ENCODE measurements at places on chromosomes 4 and X.

DNA sequence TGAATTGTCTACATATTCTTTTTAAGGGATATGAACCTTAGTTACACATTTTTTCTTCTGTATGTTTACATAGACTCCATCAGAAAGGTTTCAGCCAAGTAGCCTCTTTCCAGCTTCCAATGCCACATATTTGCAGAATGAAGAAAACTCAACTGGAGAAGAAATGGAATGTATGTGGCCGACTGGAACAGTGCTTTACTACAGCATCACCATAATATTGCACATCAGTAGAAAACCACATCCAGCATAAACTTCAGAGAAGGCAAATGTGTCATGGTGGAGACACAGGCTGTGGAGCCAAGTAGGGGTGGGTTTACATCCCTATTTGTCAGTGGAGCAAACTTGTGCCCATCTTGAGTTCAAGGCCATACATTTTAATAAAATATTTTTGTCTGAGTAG is 204.8 kb upstream of the LDB2 start:
- DNase-seq = no peak

GRCh38 chrX:119684916-119685224 is 8.1 kb downstream of the SEPTIN6 start:
- no peak for DNase-seq

GRCh38 chr4:26130173-26130572 is 190.6 kb upstream of the RBPJ start:
- DNase-seq = no peak

DNA sequence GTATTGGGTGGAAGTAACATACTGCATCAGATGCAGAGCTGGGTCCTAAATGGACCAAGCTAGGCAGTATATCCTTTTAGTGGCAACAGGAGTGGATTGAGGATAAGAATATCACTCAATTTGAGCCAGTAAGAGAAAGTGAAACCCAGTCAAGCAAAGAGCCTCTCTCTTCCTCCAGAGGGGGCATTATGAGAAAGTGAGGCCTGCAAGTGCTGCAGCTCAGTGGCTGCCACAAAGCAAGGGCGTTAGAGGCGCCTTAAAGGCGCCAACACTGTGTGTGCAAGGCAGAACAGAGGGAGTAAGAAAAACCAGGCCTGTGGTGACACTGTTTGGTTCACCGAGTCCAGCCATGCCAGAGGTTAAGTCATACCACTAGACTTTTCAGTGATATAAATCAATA is 17.5 kb downstream of the STX18 start:
- DNase-seq = no peak

DNA sequence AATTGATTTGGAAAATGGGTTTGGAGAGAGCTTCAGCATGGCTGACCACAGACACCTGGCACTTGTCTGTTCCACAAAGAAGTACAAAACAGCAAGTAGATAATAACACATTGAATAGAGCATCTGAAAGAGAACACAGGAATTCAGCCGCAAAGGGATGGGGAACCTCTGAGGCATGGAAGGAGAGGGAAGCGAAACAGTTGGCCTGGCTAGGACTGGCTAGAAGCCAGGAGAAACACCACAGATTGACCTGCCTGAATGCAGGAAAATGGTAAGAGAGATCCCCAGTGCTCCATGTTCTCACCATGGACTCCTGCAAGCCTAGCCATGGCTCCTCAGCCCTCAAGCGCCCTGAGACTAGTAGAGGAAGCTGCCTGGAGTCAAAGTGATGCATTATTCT is 169.7 kb upstream of the SH3RF1 start:
- DNase-seq = no peak

DNA sequence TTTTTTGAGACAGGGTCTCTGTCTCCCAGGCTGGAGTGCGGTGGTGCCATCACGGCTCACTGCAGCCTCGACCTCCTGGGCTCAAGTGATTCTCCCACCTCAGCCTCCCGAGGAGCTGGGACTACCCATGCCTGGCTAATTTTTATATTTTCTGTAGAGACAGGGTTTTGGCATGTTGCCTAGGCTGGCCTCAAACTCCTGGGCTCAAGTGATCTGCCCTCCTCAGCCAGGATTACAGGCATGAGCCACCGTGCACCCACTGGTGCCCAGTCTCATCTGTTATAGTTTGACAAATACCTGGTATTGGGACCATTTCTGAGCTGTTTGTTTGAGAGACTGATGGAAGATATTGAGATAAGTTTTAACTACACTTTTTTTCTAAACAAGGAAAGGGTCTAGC is 57.5 kb upstream of the SMIM10 start:
- no peak for DNase-seq
